ENCODE measurements at places on chromosomes 5 and 9. TPM values are rescaled to one million over a fixed set of nuclear protein-coding genes. Genes with fewer than 3 reads are reported as not detected.

The FOXI1 gene
- total RNA-seq, result not detected

The ANGPTL2 gene
- total RNA-seq, result not detected

The SOHLH1 gene
- not detected for total RNA-seq

The ECM2 gene
- not detected for total RNA-seq

DNA sequence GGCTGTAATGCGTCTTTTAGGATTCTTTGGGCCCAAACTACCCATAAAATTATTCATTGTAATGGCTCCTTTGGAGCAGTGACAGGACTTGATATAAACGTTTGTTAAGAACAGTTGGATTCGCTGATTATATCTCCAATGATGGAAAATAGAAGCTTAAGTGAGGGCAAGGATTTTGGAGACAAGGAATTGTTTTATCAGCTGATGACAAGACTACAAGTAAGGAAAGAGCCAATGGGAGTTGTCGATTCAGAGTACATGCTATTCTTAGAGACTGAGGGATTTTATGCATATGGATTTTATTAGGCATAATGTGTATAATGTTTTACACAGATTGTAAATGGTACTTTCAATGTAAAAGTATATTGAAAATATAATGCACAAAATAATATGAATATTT is 425.5 kb upstream of the RIOK2 start:
- DNase-seq, result no peak

DNA sequence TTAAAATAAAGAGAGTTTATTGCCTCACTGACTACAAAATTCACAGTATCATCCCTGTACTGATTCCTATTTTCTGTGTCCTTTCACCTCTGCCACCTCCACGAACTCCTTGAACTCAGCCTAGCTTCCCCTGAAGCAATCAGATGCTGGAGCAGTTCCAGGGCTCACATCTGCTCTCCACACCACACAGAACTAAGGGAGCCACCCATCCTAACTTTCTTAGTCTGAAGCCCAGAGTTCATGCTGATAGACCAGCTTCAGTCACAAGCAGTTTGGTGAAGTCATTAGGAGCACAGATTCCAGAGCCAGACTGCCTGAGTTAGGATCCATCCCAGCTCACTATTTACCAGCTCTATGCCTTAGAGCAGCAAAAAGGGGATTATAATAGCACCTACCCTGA is 15.6 kb upstream of the EPB41L4A start:
- no peak for DNase-seq

GRCh38 chr9:74066128-74066527 is 431.0 kb upstream of the RORB start:
- no peak for DNase-seq

- no peak for DNase-seq
Observed at GRCh38 chr5:98975223-98975622, 46.4 kb upstream of the CHD1 start.

GRCh38 chr9:86577420-86578333 is 223.5 kb upstream of the TUT7 start:
- DNase-seq, result no peak

GRCh38 chr5:133284306-133284705 is 232.5 kb downstream of the HSPA4 start:
- no peak for DNase-seq

- no peak for DNase-seq
Observed at GRCh38 chr5:43664501-43665040, 61.6 kb downstream of the NNT start.

- no peak for DNase-seq
Observed at GRCh38 chr5:168899673-168900072, 320.5 kb upstream of the PANK3 start.
